Hippocampal formation (tissue), 2 donors: ENCODE measurements at places on chromosomes 16 and 17.

- no peak for DNase-seq
These were observed 94.5 kb downstream of the METRNL start for GRCh38 chr17:83173914-83174361.

DNA sequence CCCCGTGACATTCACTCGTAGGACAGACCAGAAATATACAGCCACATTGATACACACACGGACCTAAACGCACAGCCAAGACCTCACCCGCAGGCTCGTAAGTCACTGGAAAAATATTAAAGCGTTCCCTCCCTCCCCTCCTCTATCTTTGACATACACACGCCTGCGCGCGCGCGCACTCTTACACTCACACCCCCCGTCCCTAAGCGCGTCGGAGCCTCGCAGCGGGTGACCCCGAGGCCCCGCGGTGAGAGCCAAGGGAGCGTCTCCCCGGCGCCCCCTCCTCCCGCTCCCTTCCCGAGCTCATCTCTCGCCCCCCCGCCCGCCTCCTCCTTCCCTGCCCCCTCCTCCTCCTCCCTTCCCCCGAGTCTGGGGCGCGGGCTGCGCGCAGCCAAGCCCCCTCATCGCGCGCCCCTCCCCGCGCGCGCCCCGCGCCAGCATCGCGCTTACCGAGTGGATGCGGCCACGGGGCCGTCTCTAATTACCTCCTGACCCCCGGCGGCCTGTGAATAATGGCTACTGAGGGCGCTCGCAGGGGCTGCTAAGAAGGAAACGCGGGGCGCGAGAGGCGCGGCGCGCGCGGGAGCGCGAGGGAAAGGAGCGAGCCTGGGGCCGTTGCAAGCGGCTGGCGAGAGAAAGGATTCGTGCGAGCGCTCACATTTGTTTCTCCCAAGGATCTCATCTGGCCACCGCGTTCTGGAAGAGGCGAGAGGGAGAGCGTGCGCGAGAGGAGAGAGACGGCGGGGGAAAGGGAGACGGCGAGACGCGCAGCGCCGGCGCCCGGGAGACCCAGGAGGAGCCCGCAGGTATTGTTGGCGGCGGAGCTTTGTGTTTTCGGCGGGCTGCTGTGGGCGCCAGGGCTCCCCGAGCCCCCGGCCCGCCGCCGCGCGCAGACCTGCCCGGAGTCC lies 42.4 kb downstream of the RAI1 start:
- DNase-seq, result no peak

- no peak for DNase-seq
These were observed 49.4 kb upstream of the GSG1L start for GRCh38 chr16:28112908-28113307.

GRCh38 chr17:45451131-45451530 lies 18.5 kb upstream of the ARHGAP27 start:
- no peak for DNase-seq

DNA sequence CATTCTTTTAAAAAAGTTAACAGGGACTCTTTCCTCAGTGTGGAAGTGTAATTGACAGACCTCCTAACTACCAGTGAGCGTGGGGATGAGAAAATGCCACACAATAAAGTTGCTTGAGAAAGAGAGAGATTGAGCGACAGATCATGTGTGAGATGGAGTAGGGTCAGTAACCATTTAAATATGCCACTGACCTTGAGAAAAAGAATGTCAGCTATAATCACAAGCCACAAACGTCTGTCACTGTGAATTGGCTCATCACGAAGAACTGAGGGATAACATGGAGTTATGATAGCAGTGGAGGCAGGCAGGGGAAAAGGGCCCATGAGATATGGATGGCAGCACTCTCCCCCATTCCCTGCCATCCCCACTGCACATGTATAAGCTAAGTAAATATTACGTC lies 253.9 kb downstream of the SLC39A11 start:
- no peak for DNase-seq

GRCh38 chr16:15460601-15461000 lies 26.2 kb downstream of the BMERB1 start:
- DNase-seq, result peak; percentile 10

- no peak for DNase-seq
These were observed 115.7 kb downstream of the MRM1 start for GRCh38 chr17:36717088-36717487.

- DNase-seq, result no peak
These were observed 71.1 kb downstream of the TMEM114 start for GRCh38 chr16:8519179-8519578.

DNA sequence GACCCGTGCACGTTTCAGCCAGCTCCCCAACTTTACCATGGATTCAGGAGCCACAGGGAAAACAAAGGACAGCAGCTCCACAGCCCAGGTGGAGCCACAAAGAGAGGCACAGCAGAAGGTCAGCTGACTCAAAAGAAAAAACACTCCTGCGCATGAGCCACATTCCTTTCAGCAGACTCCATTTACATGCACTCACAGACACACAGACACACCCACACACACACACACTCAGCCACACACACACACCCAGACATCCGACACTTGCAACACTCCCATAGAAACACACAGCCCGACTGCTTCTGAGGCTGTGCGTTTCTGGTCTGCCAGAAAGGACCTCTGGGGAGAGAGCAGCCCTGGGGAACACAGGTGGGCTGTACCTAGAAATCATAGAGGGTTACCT lies 2335.5 kb downstream of the TP53TG3F start:
- no peak for DNase-seq

GRCh38 chr16:70589998-70590471 lies 56.3 kb upstream of the IL34 start:
- DNase-seq, result no peak

DNA sequence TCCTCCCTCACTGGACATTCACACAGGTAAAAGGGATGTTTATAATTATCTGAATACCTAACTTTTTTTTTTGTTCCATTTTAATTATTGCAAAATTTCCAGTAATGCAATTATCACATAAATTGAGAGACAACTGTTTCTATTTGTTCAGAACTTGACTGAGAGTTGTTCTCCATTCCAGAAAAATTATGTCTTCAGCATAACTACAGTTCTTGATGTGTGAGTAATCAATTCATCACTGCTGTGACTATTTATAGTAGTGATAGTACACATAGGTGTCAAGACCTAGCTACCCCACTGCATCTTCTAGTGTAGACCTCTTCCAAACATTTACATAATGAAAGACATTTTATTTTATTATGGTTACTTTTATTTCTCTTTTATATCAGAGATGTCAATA lies 5.8 kb upstream of the TNRC6A start:
- no peak for DNase-seq

GRCh38 chr17:78995761-78996451 lies 13.7 kb downstream of the CANT1 start:
- DNase-seq, result no peak

DNA sequence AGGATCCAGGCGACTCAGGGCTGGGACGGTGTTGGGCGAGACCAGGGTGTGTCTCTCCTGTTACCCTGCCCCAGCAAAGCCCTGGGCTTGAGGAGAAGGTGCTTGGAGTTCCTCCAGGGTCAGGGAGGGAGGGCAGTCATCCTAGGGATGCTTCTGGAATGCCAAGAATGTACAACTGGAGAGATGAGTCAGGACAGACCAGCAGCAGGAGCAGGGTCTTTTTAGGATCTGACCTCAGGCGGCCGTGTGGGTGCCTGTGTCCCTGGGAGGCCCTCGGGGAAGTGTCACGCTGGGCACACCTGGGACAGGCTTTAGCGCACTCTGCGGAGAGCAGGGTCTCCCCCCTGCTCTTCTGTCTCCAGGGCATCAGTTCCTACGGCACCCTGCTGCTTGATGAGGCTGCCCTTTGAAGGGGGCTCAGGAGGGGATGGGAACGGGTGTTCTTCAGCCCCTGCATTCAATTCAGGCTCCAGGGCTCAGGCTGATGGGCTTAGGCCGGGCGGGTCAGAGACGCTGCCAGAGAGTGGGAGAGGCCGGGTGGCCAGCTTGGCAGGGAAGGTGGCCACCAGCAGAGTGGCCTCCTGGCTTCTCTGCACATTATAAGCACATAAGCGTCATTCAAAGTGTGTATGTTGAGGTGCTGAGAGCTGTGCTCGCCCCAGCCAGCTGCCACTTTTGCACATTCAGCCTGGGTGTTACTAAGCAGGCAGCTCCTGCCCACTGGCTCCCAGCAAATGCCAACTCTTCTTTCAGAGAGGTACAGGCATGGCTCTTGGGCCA lies 8.4 kb upstream of the MTSS2 start:
- no peak for DNase-seq

DNA sequence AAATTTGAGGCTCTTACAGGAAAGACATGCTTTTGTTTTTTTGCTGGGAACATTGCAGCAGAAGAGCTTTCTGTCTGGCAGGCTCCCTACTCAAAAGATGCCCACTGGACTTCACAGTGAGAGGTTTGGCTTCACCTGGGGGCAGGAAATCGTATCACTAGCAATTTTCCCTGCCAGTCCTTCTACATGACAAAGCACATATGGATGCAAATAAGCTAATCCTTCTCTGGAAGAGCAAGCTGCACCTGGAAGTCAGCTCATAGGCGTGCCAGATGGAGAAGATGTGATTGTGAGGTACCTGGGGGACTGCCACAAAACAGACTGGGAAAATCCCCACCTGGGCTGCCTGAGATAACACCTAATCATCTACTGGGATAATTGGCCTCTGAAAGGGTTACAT lies 195.0 kb upstream of the CPHXL start:
- DNase-seq, result no peak

DNA sequence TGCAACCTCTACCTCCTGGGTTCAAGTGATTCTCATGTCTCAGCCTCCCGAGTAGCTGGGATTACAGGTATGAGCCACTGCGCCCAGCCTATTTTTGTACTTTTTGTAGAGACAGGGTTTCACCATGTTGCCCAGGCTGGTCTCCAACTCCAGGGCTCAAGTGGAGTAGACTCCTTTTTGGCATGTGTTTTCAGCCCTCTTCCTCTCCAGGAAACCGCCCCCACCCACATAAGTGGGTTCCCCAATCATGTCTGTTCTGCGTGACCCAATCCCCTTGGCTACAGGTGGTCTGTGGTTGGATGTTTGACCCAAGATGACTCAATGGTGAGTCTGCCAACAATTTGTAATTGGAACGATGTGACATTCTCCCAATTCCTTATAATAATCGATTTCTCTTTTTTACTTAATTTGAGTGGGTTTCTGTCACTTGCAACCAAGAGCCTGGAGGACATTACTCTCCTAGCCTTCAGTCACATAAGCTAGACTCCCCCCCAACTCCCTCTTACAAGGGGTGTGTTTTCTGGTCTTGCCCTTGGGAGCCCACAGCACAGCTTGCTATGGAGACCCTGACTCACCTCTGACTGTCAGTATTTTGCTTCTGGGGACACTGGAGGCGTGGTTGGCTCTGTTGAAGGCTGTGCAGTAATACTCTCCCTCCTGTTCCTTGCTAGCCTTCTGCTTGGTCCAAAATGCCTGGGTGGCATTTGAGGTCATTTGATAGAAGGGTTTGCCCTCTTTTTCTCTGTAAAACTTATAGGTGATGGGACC lies 34.9 kb downstream of the PECAM1 start:
- DNase-seq, result no peak
